ENCODE measurements at places on chromosomes 16 and 17. TPM values are rescaled to one million over a fixed set of nuclear protein-coding genes. Genes with fewer than 3 reads are reported as not detected.

DNA sequence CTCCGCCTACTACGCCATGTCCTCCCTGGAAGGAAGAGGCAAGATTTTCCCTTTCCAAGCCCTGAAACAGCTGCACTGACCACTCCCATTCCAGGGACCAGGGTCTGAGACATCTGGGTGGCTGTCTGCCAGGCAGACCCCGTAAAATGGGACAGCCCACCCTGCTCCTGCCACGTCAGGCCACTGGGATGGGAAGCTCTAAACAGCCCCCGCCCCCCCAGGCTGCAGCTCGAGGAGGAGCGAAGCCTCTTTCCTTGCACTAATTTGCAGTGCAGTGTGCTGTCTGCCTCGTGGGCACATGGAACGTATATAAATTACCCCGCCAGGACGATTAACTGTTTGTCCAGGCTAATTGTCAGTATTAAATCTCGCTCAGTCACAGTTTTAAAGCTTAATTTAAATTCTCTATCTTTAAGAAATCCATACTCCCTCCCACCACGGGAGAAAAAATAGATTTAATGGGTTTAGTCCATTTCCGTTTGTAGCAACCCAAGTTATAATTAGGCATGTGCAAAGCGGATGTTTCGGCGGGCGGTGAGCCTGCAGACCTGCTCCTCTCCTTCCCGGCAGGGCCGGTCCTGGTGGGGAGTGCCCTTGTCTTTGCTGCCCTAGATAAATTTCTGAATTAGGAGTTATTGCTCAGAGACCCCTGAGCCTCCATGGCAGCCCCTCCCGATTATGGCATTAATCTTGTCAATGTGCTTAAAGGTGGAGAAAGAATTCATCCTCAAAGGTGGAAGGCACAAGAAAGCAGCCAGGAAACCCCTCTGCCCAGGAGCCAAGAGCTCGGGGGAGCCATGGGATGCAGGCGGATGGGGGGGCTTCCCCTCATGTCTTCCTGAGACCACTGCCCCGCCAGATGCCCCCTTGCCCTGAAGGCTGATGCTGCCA is 268.0 kb upstream of the TNRC6C start:
- no peak for DNase-seq

DNA sequence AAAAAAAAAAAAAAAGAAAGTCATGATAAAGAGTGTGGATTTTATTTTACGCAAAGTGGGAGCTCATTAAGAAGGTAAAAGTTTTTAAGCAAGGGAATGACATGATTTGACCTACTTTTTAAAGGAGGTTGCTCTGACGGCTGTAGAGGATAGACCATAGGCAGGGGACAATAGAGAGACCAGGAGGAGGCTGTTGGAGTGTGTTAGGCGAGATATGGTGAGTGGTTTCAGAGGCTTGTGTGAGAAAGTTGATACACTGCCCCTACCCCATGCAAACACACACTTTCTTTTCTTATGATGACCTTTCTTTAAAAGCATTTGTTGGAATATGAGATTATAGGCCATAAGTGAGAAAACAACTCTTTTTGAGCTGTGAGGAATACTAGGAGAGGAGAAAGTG is 82.0 kb downstream of the FTO start:
- no peak for DNase-seq

- no peak for DNase-seq
These were observed 24.0 kb downstream of the CPSF4L start for GRCh38 chr17:73237714-73238113.

GRCh38 chr16:75787440-75787839 is 61.1 kb upstream of the CPHXL start:
- no peak for DNase-seq

GRCh38 chr17:70091696-70092095 is 16.7 kb downstream of the KCNJ16 start:
- DNase-seq: no peak

GRCh38 chr16:55756963-55757362 is 75.9 kb downstream of the CES1 start:
- DNase-seq: no peak

DNA sequence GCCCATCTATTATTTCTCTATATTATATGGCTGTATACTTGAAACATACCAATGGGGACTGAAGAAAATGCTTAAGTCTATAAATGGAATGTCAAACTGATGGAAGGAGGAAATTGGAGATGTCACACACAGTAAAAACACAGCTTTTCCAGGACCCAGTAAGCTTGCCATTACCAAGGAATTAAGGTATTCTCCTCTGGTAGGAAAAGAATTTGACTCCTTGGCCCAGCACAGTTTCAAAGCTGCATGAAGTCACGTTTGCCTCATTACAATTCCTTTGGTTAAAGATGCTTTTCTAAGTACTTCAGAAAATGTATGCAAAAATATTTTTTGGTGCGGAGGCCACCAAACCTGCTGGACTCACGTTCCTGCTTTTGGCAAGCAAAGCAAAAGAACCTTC is 48.5 kb downstream of the CDH13 start:
- no peak for DNase-seq

DNA sequence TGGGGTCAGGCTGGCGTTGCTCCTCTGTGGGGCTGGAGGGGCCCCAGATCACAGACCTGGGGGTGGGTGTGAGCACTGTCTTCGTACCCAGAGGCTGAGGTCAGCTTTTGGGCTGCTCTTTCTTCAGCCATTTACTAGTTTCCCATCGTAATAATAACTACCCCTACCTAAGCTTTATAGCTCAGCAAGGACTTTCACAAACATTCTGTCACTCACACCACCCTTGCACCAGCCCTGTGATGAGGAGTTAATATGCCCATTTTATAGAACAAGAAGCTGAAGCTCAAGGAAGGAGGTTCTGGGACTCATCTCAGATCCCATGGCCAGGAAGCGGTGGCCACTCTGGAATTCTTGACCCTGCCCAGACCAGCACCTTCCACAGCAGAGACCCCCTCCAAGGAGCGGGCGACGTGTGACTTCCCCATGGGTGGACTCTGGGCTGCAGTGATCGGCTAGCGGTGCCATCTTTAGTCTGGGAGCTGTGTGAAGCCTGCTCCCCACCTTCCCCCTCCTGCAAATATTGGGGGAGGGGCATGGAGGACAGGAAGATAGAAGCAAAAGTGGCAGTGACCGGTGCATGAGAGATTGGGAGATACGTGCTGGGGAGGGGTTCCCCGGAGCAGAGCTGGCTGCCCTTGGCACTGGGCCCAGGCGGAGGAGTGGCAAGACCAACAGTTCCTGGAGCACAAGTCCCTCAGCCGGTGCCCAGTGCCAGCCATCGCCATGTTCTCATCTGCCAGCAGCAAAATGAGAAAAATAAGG is 81.8 kb upstream of the TOB1 start:
- no peak for DNase-seq

CACNA1G gene
- total RNA-seq: 3.8 TPM

CBFB gene
- total RNA-seq: 30.3 TPM

ANKS3 gene
- 17.4 TPM for total RNA-seq

HS3ST3B1 gene
- total RNA-seq: 4.4 TPM

CAPNS2 gene
- not detected for total RNA-seq

ZNF469 gene
- 1.1 TPM for total RNA-seq

NOL3 gene
- 51.3 TPM for total RNA-seq

All from omental fat pad (tissue), 4 donors.